Right ventricle myocardium inferior (tissue), 1 donor: ENCODE measurements at places on chromosomes 11 and 22.

DNA sequence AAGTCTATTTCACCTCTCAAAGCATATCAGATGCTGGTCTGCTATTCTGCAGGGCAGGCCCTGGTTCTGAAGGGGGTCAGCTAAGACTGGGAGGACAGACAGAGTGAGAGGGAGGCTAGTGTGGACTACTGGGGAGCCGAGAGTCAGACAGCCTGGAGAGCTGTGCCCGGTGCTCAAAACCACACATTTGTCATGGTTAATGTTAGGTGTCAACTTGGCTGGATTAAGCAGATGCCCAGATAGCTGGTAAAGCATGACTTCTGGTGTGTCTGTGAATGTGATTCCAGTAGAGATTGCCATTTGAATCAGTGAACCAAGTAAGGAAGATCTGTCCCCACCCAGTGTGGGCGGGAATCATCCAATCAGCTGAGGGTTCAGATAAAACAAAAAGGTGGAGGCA, 102.6 kb downstream of the SNX19 start:
- DNase-seq: no peak

DNA sequence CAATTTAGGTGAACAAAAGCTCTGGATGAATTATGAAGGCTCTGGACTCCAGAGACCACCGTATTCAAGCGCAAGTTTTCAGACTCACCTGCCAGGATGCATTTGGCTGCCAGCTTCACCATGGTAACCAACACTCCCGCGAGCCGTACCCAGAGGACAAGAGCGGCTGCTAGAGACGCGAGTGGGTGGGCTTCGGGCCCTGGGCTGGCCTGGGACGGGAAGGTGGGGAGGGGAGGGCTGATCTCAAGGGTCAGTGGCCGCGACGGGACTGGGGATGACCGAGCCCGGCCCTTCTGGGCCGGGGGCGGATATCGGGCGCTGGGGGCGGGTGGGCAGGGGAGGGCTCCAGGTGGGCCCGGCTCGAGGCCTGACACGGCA, 344 bp downstream of the IFT27 start:
- no peak for DNase-seq

DNA sequence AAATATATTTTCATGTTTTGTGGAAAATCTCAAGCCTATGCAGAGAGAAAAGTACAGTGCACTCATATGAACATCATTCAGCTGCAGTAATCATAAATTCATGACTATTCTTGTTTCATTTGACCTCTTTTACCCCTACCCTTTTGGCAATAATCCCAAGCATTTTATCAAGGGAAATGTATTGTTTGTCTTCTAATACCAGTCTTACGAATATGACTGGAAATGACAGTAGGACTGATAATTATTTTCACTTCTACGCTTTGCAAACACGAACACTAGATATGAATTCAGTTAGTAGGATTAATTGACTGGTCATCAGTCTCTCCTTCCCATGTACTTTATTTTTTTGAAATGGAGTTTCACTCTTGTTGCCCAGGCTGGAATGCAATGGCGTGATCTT, 90.3 kb downstream of the MTMR3 start:
- no peak for DNase-seq

DNA sequence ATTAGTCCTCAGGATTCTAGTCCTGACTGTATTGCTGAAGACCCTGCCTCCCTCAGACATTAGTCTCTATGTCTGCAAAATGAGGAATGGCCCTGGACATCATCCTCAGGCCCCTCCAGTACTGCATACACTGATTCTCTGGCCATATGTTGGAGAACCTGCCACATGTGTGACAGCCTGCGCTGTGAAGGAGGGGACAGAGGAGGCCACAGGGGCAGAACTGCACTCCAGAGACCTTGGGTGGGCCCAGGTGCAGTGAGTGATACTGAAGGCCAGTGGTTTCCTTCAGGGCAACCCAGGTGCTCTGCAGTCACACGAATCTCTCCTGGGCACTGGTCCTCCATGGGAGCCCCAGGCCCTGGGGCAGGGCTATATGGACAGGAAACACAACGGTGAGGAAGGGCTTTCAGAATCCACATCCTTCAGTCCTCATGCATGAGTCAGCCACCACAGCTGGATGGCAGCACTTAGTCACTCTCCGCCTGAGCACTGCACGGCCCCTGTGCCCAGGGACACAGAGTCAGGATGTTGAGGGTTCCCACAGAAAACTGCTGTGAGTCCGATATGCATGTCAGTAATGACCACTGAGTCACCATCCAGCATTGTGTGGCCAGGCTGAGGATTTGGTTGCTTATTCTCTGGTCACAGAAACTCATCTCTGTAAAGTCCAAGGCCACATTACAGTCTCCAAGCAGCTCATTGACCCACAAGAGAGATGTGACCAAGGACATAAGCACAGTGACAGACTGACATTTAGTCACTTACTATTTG, 39.7 kb downstream of the ME3 start:
- DNase-seq: no peak

DNA sequence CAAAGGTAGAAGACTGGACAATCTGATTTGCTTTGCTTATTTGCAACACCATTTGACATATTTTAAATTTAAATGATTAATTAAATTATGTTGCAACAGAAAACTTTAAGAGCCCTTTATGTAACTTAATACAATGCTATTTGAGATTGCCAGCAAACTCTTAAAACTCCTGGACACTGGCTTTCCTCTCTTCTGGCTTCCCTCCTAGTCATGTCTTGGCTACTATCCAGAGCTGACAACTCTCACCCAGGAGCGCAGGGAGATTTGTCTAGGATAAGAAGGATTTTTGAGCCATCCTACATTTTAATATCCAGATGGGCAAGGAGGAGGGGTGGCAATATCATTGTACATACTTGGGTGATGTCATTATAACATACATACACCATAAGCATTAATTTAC, 134.3 kb downstream of the ELP4 start:
- DNase-seq: no peak
